ENCODE measurements at places on chromosomes 11 and 22.

DNA sequence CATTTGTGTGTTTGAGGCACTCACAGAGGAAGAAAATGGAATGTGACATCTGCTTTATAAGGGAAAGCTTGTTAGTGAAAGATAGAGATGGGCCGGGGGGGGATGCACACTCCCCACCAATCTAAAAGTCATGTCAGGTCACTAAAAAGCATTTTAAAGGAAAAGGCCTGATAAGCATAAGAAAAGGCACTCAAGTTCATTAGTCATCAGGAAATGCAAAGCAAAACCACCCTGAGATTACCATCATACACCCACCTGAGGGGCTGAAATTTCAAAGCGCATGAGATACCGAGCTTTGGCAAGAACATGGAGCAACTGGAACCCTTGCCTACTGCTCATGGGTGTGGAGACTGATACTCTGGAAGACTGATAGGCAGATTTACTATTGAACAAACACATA, 77.9 kb upstream of the ANO1 start:
- DNase-seq, result no peak

DNA sequence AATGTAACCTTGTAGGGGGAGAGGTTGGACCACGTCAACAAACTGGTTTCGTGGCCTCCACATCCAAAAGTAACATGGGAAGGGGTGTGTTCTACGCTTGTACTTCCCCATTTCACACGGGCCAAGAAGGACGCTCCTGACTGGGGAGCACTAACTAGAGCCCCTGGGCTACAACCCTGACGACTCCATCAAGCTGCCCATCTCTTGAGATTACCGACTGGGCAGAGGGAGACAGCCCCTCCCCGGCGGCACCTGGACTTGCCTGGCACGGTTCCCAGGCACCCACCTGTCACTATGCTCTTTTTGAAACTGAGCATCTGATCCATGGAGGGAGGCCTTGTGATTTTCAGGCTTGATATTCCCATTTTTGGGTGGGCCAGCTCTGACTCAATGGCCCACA, 68.5 kb downstream of the SHANK2 start:
- DNase-seq, result no peak

DNA sequence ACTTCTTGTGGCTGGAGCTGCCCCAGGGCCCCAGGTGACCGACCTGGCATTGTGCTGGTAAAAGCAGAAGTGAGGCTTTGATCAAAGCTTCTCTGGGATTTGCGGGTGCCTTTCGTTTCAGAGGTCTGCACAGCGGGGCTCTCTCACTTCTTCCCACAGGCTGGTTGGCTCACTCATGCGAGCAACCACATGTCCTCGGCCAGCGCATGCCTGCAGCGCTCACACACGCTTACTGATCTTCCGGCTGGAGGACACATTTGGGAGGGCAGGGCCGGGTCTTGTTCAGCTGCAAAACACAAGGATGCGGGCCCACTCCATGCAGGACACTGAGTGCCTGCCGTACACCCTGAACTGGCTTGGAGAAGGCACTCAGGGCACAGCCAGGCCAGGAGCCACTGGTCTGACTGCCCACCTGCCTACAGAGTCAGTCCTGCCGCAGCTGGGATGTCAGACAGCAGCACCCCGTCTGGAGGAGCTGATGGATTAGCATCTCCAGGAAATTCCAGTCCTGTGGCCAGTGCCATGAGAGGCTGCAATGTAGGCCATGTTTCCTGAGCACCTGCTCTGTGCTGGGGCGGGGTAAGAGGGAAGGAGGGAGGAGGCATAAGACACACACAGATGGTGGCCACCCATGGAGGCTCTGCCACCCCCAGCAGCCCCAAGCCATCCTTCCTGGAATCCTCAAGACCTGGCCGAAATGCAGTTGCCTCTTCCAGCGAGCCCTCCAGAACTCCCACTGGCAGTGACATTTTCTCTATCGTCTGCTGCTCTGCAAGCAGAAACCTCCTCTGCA, 1383.2 kb downstream of the BRD1 start:
- DNase-seq, result no peak

- DNase-seq, result no peak
Observed at GRCh38 chr11:78216571-78217287, 28.0 kb downstream of the USP35 start.

GRCh38 chr11:46183819-46184218, 62.6 kb upstream of the PHF21A start:
- DNase-seq, result no peak

DNA sequence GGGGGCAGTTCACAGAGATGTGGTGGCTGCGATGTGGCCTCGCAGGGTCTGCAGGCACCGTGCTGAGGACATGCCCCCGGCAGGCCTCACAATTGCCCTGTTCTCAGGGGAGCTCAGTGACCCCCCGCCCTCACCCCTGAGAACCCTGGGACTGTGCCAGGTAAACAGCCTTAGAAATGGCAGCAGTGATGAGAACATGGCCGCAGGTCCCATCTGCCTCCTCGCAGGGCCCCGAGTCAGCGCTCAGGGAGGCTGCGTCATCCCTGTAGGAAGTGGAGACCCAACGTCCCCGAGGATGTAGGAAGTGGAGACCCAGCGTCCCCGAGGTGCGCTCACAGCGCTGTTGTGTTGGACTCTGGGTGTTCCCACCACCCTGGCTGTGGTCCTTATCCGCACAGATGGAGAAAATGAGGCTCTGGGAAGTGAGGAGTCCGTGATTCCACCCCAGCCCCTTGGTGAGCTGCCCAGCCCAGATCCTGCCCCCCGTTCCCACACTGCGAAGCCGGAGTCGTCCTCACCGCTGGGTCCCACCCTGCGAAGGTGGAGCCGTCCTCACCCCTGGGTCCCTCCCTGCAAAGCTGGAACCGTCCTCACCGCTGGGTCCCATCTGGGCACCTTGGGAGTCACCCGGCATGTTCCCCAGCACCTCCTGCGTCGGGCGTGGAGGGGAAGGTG, 1086.8 kb downstream of the BRD1 start:
- DNase-seq, result no peak

All from occipital lobe (tissue), 3 donors.